Spleen (tissue), 13 donors: ENCODE measurements at places on chromosomes 2 and 18.
A peak's percentile ranks its signal among the peaks of the same experiment; 100 is the strongest.

DNA sequence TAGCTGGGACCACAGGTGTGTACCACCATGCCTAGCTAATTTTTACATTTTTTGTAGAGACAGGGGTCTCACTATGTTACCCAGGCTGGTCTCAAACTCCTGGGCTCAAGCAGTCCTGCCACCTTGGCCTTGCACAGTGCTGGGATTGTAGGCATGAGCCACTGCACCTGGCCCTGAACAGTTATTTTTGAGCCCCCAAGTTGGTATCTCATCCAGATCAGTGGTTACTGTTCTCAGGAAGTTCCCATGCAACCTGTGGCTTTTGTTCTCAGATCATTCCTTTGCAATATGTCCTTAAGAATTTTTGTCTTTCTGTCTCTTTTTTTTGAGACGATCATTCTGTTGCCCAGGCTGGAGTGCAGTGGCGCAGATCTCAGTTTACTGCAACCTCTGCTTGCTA lies 7.7 kb upstream of the CCDC138 start:
- no peak for DNase-seq
- H3K4me3 ChIP-seq, result no peak overlapping the region
- no peaks in the 10 kb centered on the region for H3K27me3 ChIP-seq
- no peaks in the 10 kb centered on the region for H3K4me1 ChIP-seq

DNA sequence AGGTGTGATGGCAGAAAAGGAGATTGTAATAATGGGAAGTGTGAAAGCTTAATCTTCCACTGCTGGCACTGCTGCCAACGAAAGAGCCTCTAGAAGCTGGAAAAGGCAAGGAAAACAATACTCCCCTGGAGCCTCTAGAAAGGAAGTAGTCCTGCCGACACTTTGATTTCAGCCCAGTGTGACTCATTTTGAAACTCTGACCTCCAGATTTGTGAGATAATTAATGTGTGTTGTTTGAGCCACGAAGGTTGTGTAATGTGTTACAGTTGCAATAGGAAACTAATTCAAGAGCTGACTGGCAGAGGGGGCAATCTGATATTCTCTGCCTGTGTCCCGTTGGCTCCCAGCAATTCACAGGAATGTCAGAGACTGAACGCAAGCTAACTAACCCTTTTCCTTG lies 219.2 kb upstream of the UBE2E3 start:
- H3K4me1 ChIP-seq, result no peaks in the 10 kb centered on the region
- DNase-seq, result no peak
- no peaks in the 10 kb centered on the region for H3K27me3 ChIP-seq
- H3K27ac ChIP-seq, result no peak overlapping the region

- no peaks in the 10 kb centered on the region for H3K36me3 ChIP-seq
- no peak overlapping the region for H3K4me3 ChIP-seq
- no peaks in the 10 kb centered on the region for H3K27me3 ChIP-seq
- peaks cover 14% of the 10 kb centered on the region for H3K4me1 ChIP-seq
Observed at GRCh38 chr2:241014224-241014623, 15.8 kb downstream of the SNED1 start.

- H3K4me1 ChIP-seq, result no peaks in the 10 kb centered on the region
- H3K4me3 ChIP-seq, result no peak overlapping the region
- H3K27me3 ChIP-seq, result peaks cover 9% of the 10 kb centered on the region
- no peak for DNase-seq
- H3K27ac ChIP-seq, result no peak overlapping the region
Observed at GRCh38 chr2:105391058-105391627, 7.7 kb downstream of the FHL2 start.

DNA sequence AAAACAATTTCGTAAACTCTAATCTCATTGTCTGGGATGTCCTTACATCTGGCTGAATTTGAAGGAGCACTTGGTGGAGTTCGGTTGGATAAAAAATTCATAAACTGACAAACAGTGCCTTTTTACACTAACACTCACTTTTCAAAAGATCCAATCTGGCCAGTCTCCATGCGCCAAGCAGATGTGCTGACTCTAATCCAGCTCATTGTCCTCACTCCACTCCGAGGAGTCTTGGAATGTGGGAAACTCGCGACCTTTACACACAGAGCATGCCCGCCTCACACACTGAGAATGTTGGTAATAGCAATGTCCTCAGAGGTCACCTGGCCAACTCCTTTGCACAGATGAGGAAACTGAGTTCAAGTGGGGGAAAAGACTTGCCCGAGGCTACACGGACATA lies 66.8 kb downstream of the XDH start:
- no peak overlapping the region for H3K4me3 ChIP-seq
- no peak overlapping the region for H3K27ac ChIP-seq
- H3K36me3 ChIP-seq, result no peaks in the 10 kb centered on the region
- no peak for DNase-seq

DNA sequence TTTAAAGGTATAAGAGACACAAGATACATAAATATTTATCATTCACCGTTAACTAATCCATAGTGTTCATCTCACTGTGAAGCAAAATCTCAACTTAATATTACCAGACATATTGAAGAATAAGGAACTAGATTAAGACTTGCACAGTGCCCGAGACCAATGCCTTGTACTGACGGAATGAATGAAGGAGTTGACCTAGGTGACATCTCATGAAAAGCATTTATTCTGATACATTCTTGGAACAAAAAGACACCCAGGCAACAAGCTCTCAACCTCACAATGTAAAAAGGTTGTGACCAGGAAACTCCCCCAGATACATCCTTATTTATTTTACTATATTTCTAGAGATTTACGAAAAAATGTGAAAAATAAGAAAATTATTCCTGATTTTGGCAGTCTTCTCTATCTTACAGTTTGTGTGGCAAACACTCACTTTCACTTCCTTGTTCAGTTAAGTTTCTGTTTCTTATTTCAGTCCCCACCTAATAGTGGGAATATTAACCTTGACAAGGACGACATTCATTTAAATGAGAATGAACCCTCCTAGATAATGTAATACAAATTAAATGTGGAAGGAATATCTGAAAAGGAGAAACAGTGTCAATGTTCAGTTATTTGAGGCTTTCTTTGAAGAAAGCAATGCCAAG lies 28.4 kb downstream of the M1AP start:
- H3K27ac ChIP-seq, result no peak overlapping the region
- no peaks in the 10 kb centered on the region for H3K4me1 ChIP-seq
- H3K36me3 ChIP-seq, result no peaks in the 10 kb centered on the region
- H3K27me3 ChIP-seq, result no peaks in the 10 kb centered on the region

- H3K27ac ChIP-seq, result peak overlapping the region; percentile 64
- DNase-seq, result no peak
- no peak overlapping the region for H3K4me3 ChIP-seq
- H3K4me1 ChIP-seq, result no peaks in the 10 kb centered on the region
Observed at GRCh38 chr2:30689496-30690125, 117.6 kb downstream of the CAPN13 start.

- H3K4me1 ChIP-seq, result peaks cover 4% of the 10 kb centered on the region
- DNase-seq, result no peak
- peaks cover 10% of the 10 kb centered on the region for H3K27me3 ChIP-seq
- H3K27ac ChIP-seq, result peak overlapping the region; percentile 68
- H3K4me3 ChIP-seq, result no peak overlapping the region
Observed at GRCh38 chr2:69253611-69254301, 133.3 kb downstream of the GFPT1 start.

- no peak overlapping the region for H3K27ac ChIP-seq
- H3K4me1 ChIP-seq, result peaks cover 7% of the 10 kb centered on the region
- H3K27me3 ChIP-seq, result no peaks in the 10 kb centered on the region
- no peak overlapping the region for H3K4me3 ChIP-seq
- DNase-seq, result no peak
Observed at GRCh38 chr18:59148192-59148591, 8.5 kb downstream of the SEC11C start.
